Activated CD4-positive, alpha-beta T cell treated with anti-CD3 and anti-CD28 coated beads, Interleukin-2, amount 10 ng/mL, durations not matched to agents 7 days and 5 days (primary cell): ENCODE measurements at places on chromosomes 13 and 19. TPM values are rescaled to one million over a fixed set of nuclear protein-coding genes. Genes with fewer than 3 reads are reported as not detected.

The SHISA7 gene
- not detected for total RNA-seq

The LGALS14 gene
- not detected for total RNA-seq

The SPPL2B gene
- 69.9 TPM for total RNA-seq

The ZNF274 gene
- total RNA-seq = 23.7 TPM

The ASPDH gene
- not detected for total RNA-seq

The PRSS57 gene
- not detected for total RNA-seq

The RAB3D gene
- total RNA-seq = 3.2 TPM
